ENCODE measurements at places on chromosomes 6 and 20.

DNA sequence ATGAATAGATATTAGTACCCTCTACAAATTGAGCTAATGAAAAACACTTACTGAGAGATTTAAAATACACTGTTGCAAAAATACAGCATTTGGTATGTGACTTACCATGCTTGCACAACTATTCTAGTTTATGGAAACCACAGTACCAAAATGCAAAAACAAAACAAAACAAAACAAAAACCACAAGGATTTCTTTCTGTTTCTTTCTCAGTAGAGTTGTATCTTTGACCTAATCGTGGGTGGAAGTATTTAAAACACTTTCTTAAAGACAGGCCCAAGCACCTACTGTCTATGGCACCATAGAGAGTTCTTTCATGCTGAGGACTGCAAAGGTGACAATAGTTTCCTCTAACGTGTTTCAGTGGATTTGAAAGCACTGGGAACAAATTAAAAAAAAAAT lies 95.3 kb upstream of the C6orf118 start:
- no peak for DNase-seq

GRCh38 chr6:53250176-53251032 lies 98.3 kb downstream of the ELOVL5 start:
- DNase-seq = no peak

DNA sequence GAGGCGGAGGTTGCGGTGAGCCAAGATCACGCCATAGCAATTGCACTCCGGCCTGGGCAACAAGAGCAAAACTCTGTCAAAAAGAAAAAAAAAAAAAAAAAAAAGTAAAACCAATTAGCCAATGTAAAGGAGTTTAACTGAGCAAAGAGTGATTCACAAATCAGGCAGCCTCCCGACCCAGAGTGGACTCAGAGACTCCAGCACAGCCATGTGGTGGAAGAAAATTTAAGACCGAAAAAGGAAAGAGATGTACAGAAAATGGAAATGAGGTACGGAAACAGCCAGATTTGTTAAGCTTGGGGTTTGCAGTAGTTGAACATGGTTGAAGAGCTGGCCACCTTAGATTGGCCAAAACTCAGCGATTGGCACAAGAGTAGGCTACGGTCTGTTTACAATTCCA lies 51.4 kb downstream of the ERMARD start:
- DNase-seq = no peak

- no peak for DNase-seq
Observed at GRCh38 chr6:167794161-167795157, 32.3 kb upstream of the AFDN start.

GRCh38 chr20:47206962-47207641 lies 149.4 kb downstream of the ZMYND8 start:
- no peak for DNase-seq

DNA sequence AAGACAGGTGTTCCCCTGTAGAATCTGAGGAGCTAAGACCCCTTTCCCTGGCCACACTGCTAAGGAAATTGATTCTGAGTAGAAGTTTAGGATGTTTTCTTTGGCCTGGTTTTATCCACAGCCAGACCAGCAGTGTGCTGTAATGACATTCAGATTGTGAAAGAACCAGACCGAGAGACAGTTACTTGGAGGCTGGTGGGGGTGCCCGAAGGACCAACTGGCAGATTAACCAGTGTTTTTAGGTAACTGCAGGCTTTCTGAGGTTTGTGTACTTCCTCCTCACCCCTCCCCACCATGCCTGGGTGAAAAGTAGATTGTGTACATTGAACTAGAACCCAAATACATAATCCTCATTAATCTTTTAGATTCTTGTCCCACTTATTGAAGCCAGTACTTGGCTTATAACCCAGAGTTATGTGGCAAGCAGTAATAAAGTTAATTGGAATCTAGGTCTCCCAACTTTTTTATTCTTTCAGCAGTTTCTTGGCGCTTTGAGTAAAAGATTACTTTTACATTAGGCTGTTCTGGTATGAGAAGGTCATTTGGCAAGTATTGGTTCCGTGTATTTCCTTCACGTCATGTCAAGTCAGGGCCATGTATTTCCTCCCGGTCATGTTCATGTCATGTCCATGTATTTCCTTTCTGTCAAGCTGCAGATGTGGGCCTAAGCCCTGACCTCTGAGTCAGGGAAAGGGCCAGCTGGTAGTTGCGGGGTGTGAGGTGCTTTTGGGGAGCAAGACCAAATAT lies 93.7 kb downstream of the TCP11 start:
- no peak for DNase-seq

DNA sequence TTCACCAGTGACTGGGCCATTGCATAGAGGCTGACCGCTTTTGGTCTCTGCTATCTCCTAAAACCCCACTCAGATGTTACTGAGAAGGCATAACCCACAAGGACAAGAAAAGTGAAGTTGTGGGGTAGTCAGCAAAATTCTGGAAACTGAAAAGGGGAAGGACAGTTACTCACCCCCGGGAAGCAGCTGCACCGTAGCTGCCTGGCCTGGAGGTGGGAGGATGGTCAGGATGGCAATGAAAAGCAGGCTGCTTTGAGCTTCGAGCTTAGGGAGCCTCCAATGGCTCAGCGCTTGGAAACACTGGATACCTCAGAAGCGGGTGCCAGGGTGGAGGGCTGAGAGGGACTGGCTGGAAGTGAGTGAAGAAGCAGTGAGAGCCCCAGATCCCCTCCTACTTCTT lies 56.0 kb downstream of the KCNK5 start:
- DNase-seq = no peak

DNA sequence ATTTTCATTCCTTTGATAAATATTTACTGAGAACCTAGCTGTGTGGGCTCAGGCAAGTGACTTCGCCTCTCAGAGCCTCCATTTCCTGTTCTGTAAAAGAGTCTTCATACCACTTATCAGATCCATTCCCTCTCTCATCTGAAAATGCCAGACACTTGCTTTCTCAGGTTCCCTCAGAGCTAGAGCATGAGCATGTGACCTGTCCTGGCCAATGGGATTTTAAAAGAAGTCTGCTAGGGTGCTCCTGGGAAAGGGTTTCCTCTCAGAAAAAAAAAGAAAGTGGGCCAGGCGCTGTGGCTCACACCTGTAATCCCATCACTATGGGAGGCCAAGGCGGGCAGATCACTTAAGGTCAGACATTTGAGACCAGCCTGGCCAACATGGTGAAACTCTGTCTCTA lies 5.3 kb downstream of the KCNB1 start:
- no peak for DNase-seq

DNA sequence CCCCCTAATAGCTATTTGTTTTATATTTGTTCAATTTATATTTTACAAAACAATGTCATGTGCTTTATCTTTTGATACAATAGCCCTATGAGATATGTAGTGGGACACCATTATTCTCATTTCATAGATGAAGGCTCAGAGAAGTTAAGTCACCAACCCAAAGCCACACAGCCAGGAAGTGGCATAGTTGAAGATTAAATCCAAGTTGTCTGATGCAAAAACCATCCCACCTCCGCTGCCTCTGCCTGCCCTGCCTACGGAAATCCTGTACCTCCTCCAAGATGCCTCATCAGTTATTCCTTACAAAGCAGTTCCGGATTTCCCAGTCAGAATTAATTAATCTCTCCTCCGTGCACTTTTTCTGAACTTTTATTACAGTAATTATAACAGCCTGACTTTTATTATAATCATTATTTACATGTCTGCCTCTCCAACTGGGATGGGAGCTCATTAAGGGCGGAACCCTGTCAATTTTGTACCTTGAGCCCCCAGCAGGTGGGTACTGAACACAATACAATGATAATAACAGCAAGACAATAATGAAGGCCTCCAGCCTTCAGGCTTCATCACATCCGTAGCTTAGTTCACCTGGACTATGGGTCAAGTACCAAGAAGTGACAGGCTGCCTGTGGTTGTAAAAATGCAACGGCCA lies 54.7 kb downstream of the LRFN2 start:
- DNase-seq = no peak

- peak; percentile 20 for DNase-seq
Observed at GRCh38 chr6:47476781-47477496, 650 bp upstream of the CD2AP start.

- no peak for DNase-seq
Observed at GRCh38 chr20:61924211-61924857, 141.3 kb downstream of the TAF4 start.

- DNase-seq = peak; percentile 51
Observed at GRCh38 chr6:5379647-5380242, 118.4 kb downstream of the FARS2 start.
